T-cell (primary cell): ENCODE measurements at places on chromosomes 4 and X.

- DNase-seq, result no peak
These were observed 55.7 kb downstream of the PHOX2B start for GRCh38 chr4:41692717-41693345.

- DNase-seq, result no peak
These were observed 15.5 kb downstream of the RAB40A start for GRCh38 chrX:103503853-103504207.

DNA sequence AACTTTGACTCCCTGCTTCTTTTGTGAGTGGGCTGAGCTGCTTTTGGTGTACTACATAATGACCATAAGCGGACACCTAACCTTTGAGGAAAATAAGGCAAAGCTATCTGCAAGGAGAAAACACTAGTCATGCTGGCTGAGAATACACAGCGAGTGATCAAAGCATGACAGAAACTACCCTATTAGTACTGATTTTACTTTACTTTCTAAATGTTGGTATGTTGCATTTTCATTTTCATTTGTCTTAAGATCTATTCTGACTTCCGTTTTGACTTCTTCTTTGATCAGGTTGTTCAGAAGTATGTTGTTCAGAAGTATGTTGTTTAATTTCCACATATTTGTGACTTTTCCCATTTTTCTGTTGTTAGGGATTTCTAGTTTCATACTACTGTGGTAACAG lies 361.1 kb downstream of the TRAM1L1 start:
- DNase-seq, result no peak

DNA sequence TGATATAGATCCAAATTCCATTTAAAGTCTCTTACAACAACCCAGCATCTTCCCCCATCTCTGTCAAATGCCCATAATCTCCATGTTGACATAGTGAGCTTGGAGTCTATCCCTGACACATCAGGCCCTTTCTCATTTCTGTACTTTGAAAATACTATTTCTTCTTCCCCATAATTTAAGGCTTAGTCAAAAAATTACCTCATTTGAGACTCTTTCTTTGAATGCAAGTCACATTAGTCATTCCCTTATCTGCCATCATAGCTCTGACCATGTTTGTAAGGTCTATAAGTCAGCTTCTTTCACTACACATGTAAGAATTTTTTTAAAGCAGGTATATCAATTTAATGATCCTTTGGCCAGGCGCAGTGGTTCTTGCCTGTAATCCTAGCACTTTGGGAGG lies 99.9 kb downstream of the DDX60 start:
- DNase-seq, result no peak

DNA sequence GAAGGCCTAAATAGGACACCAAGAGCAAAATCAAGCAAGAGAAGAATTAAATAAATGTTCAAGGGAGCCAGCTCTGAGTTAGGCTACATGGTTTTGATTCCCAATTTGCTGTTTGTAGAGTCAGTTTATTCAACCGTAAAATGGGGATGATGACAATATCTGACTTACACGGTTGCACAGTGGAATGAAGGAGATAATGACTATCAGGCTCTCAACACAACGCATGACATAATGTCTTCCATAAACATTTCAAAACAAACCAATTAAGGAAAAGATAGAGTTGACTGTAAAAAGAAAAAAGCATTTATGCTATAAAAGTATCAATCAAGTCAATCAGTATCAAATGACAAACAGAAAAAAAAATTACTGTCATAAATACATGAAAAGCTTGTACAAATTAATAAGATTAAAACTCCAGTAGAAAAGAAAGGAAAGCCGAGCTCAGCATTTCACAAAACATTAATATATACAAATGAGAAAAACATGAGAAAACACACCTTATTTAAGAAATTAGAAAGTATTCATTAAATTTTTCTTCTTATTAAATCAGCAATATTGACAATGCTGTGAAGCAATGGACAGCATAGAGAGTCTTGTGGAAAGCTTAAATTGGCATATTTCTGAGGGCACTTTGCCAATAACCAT lies 179.0 kb downstream of the SCFD2 start:
- no peak for DNase-seq
